ENCODE measurements at places on chromosomes 12 and 14. TPM values are rescaled to one million over a fixed set of nuclear protein-coding genes. Genes with fewer than 3 reads are reported as not detected.

The CLEC4A gene
- 0.50 TPM for total RNA-seq

The PPP4R4 gene
- total RNA-seq: 0.68 TPM

The PRIMA1 gene
- not detected for total RNA-seq

DNA sequence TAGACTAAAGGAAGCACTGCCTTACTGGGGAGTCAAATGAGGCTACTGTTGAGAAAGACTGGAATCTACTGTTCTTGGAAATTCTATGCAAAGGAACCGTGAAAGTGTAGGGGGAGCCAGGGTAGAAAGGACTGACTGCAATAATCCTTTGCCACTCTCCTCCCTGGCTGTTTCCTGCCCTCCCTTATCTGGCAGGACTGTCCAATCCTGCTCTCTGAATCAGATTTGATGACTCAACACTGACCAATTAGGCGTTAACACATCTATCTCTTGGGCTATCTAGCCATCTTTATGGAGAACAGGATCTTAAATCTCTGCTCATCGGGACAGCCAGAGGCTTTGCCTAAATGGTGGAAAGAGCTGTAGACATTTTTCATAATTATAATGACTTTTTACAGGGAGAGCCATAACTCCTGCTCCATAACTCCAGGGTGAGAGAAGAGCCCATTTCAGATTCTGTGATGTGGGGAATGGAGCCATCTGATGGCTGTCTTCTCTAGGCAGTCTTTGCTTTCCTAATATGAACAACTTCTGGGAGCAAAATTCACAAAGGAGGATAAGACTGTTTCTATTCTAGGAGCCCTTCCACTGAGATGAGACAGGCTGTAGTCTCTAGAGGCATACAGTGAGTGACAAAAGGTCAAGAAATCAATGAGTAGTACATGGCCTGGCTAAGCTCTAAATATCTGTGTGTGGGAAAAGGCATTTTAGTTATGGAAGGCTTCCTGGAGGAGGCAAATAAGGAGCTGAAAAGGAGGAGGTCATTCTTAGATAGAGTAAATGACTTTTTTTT, 68.9 kb upstream of the CISTR start:
- no peak for DNase-seq

- no peak for DNase-seq
Measured at GRCh38 chr12:87120440-87120839, 864.2 kb upstream of the MGAT4C start.

DNA sequence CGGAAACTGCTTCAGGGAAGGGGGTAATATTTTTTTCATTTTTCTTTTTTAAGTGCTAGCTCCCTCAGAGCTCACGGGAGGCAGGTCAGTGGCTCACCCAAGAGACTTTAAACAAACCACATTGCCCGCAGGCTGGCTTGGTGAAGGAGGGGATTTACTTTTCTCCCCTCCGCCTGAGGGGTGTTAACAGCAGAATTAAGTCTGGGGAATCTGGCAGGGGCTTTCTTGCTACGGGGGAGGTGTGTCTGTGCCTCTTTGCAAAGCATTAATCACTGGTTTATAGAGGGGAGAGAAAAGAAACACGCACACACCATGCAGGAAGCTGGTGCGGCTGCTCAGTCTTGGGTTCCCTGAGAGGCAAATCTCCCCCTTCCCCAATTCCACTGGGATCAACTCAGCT, 26.2 kb upstream of the TBX3 start:
- no peak for DNase-seq

The TULP3 gene
- total RNA-seq: 21.2 TPM

The MAP3K9 gene
- 12.0 TPM for total RNA-seq

The KITLG gene
- total RNA-seq: 12.9 TPM

DNA sequence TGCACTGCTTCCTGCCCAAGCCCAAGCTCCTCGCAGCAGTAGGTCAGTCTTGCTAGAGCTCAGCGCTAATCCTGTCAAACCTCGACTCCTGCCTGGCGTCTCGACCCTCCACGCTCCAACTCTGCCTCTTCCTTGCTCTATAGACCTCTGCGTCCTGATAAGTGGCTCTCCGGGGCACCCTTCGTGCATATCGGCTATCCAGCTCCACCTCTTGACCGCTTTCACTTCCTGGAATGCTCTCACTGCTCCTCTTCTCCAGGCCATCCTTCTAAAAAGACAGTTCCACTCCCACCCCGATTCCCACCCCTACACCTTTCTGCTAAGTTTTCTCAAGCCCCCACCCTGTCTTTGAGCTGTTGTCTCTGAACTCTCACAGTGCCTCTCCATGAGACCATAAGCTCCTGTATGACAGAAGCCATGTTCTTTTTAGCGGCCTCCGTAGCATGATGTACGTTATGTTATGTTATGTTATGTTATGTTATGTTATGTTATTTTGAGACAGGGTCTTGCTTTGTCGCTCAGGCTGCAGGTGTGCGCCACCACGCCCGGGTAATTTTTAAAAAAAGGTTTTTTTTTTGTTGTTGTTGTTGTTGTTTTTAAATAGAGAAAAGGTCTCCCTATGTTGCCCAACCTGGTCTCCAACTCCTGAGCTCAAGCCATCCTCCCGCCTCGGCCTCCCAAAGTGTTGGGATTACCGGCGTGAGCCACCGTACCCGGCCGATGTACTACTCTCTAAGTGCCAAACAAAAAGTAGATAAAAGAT, 601 bp downstream of the COX14 start:
- DNase-seq: no peak

DNA sequence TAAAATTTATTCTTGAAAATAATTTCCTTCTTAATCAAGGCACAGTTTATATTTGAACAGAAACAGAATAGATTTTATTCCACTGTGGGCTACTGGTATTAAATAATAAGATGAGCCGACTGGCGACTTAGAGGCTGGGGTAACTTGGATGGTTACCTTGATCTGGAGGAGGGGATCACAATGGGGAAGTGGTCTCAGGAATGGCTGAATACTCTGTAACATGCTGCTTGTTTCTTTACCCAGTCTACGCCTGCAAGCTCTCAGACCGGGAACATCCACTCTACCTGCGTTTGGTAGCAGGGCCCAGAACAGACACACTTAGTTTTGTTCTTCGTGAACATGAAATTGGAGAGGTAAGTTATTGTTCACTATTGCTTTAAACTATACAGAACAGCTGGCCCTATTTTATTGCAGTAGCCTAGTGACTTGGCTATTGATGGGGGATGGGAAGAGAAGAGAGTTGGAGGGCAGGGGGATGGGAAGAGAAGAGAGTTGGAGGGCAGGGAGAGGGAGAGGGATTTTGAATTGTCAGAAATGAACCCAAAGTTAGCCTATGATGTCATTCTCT, 67.9 kb downstream of the GNS start:
- DNase-seq: no peak

DNA sequence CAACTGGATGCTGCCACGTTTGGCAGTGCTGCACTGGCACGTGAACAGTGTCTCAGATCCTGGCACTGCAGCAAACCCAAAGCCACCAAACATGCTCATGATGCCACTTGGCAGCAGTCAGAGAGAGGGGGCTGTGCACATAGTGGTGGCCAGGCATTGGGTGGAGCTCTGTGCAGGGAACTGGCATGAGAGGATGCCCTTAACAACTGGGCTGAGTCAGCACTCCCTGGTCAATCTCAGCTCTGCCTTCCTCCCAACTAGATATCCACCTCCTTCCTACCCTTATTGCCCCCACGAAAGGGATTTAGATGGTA, 37.0 kb downstream of the ZFHX2 start:
- no peak for DNase-seq

GRCh38 chr12:63668028-63668799, at the start of gene DPY19L2:
DPY19L2 (minus strand) TSS chr12:63668493; CDS start chr12:63668393, 100 bp downstream.
- peak; percentile 29 for DNase-seq

GRCh38 chr12:2732290-2732689, 62.5 kb upstream of the FKBP4 start:
- no peak for DNase-seq

DNA sequence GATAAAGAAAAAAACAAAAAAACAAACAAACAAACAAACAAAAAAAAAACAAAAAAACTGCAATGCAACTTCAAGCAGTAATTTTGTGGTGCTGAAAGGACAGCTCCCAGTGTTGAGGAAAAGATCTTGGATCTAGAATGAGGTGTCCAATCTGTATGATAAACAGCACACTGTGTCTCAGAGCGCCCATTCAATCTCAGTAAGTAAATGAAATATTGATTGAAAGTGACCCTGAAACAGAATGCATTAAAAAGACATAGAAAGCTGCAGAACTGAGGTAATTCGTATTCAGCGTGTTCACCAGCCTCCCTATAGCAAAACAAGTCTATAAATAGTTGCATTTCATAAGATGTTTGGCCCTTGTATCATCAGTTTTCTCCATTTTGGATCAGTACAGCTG, 153.0 kb downstream of the NOVA1 start:
- no peak for DNase-seq

The RPGRIP1 gene
- not detected for total RNA-seq

DNA sequence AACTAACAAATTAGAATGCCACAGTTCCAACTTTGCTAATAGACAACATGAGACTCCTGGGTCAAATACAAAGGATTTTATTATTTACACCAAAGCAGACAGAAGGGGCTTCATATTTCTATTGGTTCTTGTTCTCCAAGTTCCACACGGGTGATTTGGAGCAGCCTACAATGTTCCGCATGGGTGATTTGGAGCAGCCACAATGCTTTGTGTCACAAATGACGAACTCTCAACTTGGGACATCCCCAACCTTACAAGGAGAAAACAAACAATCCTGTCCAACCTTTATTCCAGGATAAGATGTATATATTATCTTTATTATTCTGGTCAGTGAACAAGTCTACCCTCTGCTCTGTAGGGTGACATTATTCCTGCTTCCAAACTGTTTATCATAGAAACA, 694.3 kb upstream of the MGAT4C start:
- DNase-seq: no peak

DNA sequence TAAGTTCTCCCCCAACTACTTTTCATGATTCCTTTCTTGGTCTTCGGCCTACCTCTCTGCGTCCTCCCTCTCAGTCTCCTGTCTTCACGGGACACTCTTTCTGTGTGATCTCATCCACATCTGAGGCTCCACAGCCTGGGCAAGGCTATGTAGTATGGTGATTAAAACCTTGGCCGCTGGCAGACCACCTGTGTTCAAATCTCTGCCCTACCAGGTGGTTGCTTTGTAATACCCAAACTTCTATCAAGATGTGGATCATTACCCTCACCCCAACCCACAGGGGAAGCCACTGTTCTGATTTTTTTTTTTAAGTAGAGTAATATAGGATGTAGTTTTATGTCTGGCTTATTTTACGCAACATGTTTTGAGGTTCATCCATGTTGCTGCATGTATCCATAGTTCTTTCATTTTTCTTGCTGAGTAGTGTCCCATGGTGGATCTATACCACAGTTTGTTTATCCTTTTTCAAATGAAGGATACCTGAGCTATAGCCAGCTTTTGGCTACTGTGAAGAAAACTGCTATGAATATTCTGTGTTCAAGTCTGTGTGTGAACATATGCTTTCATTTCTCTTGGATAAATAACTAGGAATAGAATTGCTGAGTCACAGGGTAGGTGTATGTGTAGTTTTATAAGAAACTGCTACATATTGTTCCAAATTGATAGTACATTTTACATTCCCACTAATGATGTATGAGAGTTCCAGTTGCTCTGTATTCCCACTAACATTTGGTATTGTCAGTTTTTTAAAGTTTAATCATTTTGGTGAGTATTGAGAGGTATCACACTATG, 8.3 kb upstream of the STAT6 start:
- DNase-seq: no peak

DNA sequence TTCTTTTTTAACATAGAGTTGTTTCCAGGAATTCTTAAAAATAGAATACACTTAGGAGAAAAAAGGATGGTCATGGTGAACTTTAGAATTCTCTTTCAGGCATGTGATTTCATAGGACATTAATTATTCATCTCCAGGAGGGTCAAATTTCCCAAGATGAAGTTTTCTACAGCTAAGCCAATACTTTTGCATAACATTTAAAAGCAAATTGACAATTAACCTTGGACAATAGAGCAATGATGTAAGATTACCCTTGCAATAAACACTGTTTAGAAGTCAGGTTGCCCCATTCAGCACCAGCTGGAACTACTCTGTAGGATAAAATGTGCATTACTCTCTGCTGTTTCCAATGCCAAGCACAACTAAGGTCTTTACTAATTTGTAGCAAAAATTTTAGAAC, 49.5 kb downstream of the SIX1 start:
- no peak for DNase-seq

- no peak for DNase-seq
Measured at GRCh38 chr14:60102389-60102788, 10.7 kb downstream of the PCNX4 start.

DNA sequence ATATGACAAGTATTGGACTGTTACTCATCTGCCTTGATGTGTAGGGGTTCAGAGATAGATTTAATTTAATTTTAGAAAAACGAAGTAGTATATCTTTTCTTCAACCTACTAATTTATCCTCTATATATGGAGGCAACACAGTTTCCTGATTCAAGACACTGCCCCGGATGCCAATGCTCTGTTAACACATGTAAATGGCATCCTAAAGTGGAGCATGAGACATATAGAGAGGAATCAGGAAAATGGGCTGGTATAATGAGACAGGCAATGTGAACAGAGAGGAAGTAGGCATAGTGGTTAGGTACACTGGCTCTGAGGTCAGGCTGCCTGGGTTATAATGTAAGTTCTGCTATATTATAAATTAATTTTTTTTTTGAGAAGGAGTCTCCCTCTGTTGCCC, 85.6 kb downstream of the OTOGL start:
- no peak for DNase-seq

GRCh38 chr12:32155041-32155440, 48.4 kb downstream of the BICD1 start:
- DNase-seq: no peak

DNA sequence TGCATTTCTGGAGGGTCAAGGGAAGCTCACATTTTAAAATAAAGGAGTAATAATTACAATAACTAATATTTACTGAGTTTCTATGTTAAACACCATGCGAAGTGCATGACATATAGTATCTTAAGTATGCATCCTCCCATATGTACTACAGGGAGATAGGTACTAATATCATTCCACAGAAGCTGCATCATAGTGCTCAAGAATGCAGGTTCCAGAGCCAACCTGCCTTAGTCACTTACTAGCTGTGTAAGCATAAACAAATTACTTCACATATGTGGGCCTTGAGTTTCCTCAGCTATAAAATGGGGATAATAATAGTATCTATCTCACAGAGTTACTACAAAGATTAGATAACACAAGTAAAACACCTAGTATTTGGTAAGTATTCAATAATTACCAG, 18.3 kb downstream of the ARMH4 start:
- no peak for DNase-seq

- no peak for DNase-seq
Measured at GRCh38 chr12:71730936-71731335, 23.7 kb upstream of the RAB21 start.
